ENCODE measurements at places on chromosomes 6 and 20.

- DNase-seq: no peak
These were observed 17.8 kb upstream of the AAR2 start for GRCh38 chr20:36218380-36219064.

DNA sequence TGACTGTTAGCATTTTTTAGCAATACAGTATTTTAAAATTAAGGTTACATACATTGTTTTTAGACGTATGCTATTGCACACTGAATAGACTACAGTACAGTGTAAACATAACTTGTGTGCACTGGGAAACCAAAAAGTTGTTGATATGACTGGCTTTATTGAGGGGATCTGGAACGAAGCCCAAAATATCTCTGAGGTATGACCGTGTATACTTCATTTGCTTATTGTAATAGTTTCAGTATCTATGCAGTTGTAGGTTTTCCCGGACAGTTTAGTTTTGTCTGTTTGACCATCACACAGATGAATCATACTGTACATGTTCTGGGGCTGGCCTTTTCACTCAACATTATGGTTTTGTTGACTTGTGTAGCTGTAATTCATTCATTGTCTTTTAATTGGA is 6.9 kb upstream of the ZBTB12 start:
- DNase-seq: no peak

DNA sequence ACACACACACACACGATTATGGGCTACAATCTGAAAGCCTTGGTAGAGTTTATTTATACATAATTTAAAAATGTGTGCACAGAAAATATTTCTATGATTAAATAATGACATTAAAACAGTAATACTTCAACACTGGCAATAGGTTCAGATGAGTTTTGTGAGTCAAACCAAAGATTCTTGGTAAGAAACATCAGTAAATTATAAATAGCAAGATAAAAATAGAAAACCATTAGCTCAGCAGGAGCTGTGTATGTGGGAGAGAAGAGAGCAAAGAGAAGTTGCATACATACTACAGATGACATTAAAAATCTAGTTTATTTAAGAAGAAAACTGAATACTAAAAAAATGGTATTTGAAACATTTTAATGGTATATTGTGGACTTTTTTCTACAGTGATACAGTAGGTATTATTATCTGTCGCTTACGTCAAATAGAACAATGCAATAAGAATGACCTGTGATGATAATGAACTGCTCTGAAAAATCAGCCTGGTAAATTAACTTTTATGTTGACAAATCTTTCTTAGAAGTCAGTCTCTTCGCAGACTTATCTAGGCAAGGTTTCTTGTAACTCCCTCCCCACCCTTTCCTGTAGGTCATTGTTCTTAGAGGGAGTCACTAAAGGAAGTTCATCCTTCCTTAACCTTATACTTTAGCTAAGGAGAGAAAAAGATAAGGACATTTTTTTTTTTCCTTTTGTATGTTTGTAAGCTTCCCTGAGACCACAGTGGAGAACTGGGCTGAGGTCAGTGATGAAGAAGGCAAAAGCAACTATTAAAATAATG is 149.3 kb downstream of the GJA1 start:
- no peak for DNase-seq

- DNase-seq: no peak
These were observed 657 bp downstream of the RALY start for GRCh38 chr20:33994222-33994913.

DNA sequence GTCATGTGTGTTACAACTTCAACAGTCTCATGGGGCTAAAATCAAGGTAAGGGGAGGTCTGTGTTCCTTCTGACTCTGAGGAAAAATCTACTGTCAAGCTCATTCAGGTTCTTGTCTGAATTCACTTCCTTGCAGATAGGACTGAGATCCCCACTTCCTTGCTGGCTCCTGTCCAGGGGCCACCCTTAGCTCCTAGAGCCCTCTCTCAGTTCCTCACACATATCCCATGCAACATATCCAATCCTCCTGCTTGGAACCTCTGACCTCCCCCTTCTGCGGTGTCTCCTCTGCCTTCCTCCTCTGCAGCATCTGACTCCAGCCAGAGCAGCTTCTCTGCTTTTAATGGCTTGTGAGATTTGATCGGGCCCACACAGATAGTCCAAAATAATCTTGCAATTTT is 27.1 kb upstream of the MICB start:
- no peak for DNase-seq

- no peak for DNase-seq
These were observed 186.9 kb downstream of the ZFP64 start for GRCh38 chr20:52004715-52005114.

DNA sequence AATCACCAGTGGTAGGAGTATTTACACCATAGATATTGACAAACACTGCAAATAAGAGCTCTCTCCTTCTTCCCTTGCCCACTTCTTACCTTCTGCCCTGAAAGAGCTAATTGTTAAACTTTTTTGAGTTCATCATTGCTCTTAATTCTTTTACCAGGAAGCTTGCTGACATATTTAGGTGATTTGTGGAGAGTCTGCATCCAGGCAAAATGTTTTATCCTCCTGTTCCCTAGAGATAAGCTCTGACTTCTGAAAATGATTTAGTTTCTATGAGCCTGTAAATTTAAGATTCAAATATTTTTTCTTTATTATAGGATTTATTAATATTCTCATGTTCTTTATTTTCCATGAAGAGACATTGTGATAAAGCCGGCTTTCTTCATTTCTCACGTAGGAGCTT is 81.5 kb downstream of the ADGRB3 start:
- DNase-seq: no peak

DNA sequence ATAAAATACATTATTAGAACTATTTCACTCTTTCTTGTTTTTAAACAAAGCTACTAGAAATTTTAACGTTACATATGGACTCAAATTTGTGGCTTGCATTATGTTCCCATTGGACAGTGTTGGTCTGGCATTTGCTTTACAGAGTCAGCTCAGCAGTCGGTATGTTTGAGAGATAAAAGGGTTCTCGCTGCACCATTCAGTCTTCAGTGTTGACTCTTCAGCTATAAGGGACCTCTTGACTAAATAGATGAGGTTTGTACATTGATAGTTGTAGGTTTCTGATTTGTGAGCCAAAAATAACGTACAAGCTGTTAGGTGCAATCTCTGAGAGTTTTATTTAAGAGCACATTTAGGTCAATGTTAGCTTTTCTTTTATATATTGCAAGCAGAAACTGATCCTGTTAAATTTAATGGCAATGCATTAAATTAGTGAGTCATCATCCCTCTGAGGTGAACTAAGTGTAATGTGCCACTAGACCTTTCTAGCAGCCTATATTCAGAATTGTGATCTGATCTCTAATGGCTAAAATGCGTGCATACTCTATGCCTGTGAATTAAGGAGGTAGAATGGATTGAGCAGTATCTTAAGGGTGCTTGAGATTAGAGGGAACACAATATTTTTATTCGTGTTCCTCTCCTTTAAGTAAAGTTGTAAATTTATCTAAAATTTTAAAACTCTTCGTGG is 485.6 kb upstream of the SYNCRIP start:
- DNase-seq: no peak

- DNase-seq: no peak
These were observed 153.5 kb downstream of the EYA4 start for GRCh38 chr6:133394630-133395029.

DNA sequence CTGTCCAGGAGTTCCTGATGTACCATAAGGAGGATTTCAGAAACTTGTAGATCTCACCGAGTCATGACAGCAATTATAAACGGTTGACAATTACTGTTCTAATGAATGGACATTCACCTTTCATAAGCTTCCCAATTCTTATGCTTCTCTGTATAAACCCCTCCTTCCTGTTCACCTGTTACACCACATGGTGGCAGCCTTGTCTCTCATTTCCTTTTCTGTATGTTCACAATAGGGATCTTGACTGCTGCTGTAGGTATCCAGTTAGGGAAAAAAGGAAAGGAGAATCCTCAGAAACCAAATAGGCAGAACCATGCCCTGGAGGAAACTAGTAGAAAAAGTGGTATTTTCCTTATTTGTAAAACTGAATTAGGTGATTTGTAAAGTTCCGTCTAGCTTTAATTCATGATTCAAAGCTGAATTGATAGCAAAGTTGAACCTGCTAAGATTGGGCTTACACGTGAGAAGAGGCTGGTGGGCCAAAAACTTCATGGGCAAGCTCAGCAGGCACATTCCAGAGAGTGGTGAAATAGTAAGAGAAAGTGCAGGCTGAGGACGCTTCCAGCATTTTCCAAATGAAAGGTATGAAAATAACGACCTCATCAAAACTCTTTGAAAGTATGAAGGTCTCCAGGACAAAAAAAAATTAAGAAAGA is 29.0 kb upstream of the TBPL1 start:
- peak; percentile 48 for DNase-seq

DNA sequence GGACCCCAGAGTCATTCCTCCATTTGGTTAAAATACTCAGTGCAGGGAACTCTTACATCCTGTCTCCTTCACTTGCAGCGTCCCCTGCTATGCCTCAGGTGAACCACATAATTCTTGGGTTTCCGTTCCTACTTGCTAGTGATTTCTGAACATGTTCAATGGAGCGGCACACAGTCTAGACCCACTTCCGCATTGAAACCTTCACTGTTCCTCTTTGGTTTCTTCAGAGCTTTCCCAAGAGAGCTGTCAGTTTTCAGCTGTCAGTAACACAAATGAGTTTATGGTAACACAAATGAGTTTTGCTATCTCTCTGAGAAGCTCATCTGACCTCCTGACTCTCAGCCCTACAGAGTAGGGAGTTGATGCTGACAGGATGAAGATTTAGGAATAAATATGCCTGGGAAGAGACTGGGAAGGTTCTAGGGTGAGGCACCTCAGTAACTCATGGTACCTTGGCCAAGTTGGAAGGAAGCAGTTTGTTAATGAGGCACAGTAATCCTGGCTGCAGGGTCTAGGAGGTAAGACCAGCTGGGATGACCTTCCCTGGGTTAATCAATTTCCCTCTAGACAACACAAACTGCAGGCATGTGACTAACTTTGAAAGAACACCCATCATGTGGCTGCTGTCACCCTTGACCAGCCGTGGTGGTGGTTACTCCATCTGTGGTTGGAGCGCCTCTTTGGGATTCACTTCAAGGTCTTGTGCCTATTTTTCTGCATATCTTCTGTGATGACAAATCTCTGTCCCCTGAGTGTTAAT is 5.4 kb downstream of the SYS1 start:
- DNase-seq: no peak

GRCh38 chr20:41177636-41178035 is 40.3 kb downstream of the PLCG1 start:
- DNase-seq: no peak

DNA sequence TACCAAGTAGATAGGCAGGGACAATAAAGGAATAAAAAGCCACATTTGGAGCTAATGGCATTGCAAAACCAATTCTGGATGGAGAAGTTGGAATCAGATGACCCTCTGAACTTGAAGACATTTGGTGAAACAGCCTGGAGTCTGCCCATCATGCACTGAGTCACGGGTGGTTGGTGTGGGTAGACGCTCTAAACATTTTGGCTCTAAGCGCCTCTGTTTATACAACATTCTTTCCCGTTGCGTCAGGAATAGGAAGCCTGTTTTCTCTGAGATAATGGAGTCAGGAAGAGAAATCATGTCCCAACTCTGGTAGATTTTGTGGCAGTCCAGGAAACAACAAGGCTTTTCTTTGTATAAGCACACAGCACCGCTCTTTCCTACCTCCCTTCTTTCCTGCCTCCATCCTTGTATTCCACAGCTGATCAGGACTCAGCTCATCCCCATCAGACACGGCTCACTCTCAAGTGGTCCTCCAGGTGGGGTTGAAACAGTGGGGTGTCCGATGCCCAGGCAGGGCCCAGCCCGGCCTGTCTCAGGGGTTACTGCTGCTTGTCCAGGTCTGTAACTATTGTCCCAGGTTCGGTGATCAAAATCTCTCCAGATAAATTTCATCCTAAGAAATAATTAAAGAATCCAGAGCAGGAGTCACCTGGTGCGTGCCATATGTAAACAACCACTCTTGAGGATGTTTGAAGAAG is 12.1 kb upstream of the RAMACL start:
- peak; percentile 98 for DNase-seq

- no peak for DNase-seq
These were observed 140.5 kb downstream of the CCDC170 start for GRCh38 chr6:151634336-151634720.

- DNase-seq: no peak
These were observed 31.6 kb downstream of the AHI1 start for GRCh38 chr6:135465903-135466302.

GRCh38 chr20:54004445-54004844 is 65.9 kb downstream of the BCAS1 start:
- DNase-seq: no peak

DNA sequence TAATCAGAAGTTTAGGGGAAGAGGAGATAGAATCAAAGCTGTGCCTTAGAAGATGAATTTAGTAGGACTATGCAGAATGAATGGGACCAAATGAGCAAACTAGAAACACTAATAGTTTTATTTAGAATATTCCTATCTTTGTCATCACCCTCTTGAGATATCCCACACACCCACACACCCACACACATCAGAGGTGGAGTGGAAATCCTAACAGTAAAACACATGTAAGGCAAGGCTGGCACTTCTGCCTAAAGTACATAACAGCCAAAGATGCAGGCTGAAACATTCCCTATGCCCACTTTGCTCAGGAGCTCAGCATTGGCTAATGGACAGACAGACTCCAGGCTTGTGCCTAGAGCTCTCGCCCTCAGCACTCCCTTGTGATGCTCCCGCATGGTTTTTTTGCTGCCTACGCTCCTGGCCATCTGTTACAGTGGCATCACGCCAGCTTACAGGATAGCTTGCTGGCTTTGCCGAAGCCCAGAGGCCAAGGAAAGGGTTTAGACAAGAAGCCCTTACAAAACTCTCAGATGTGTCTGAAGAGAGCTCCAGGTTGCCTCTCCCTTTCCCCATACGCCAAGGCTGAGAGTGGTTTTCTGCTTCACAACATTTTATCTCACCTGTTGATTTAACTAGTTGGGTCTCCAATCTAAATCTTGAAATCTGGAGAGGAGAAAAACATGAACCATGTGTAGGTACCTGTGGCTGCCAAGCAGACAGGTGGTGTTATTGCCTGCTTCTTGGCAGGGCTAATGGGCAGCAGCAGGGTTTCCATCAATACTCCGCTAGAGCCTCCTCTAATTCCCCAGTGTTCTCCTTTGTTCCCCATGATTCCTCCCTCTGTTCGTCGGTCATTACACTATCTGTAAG is 282.6 kb upstream of the ID4 start:
- DNase-seq: no peak

- no peak for DNase-seq
These were observed 13.9 kb downstream of the NT5E start for GRCh38 chr6:85463621-85464259.

DNA sequence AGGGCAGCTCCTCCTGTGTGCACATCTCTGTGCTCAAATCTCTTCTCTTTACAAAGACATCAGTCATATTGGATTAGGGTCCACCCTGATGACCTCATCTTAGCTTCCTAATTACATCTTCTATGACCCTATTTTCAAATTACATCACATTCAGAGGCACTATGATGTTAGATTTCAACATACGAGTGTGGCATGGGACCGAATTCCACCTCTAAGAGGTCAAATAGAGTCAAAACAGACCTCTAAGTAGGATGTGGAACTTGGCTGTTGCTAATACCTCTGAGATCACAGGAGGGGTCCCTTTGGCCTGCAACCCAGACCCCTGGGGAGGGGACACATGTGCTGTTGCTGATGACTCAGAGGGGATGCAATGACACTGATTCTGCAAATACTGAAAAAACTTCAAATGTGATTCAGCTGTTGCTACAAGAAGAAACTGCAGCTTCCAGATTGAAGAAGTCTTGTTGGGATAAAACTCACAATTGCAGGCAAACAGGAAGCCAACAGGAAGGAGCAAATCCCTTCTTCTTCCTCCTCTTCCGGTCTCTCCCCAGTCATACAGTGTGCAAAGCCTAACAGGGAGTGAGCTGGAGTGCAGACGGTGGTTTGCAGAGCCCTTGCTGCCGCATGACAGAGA is 216.2 kb downstream of the MYLK4 start:
- no peak for DNase-seq

All from glomerular endothelial cell (primary cell).